ENCODE measurements at places on chromosomes 3 and 15.
A peak's percentile ranks its signal among the peaks of the same experiment; 100 is the strongest.

DNA sequence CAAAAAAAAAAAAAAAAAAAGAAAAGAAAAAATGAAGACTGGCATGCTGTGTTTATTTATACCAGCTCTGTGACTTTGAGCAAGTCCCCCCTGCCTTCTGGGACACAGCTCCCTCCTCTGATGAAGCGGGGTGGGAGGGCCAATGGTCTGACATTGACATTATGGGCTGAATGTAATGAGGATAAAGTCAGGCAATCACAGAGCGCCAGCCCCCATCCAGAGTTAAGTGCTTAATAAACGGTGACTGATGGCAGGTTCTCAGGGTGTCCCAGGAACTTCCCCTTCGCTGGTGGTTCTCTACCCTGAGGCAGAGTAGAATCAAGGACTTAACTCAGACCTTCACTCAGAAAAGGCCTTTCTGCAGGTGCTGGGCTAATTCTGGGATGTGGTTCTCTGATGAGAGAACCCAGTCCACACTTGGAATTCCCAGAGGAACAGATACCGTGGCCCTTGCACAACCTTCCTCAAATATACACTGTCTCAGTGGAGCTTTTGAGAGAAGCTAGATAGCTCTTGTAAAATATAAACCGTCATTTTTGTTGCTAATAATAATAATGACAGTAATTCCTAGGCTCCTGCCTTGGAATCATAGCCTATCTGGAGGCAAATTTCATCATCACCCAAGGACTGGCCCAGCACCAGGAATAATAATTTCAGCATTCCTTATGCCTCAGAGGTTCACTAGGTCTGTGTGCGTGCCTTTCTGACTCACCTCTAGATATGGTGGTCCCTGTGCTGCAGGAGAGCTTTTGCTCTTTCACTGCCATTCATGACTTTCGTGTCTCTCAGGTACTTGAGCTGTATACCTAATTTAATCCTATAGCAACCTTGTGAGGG, 115.8 kb downstream of the RPLP1 start:
- peak; percentile 49 for DNase-seq

DNA sequence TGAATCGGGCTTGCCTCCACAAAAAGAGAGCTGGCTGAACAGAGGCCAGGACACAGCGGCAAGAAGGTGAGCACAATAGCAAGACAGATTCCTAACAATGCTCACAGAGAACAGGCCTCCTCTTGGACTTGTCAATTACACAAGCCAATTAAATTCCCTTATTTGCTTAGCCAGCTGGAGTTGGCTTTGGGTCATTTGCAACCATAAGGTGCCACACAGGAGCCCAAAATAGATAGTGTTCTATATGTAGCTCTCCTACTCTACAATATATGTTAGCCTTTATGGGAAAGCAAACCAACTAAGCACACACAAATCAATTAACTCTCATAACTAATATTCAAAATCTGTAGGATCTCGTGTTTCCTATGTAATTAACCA, 335.6 kb downstream of the FOXP1 start:
- no peak for DNase-seq

GRCh38 chr3:160128056-160128455, 97.2 kb upstream of the C3orf80 start:
- DNase-seq: no peak

DNA sequence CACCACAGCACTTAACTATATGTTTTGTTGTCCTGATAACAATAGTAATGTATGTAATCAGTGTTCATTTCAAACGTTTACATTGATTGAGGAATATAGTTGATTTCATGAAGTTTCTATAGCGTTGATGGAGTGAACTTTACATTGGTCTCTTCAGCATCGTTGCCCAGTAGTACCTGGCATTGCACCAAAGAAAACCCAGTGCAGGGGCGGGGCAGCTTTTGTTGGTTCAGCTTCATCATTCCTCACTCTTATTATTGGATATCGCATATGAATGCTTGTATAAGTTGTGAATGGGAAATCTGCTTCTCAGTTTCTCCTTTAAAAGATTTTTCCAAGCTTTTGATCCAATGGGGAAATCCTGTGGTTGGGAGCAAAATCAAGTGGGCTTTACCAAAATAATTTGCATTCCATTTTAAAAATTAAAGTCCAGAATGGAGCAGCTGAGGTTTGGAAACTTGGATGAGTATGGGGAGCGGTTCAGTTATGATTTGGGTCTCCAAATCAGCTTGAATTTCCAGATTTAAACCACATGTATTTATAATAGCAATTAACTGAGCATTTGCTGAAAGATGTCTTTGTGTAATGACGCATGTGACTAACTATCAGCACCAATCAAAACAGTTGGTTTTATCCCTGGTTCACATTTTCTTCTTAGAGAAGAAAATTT, 213.7 kb downstream of the ALCAM start:
- no peak for DNase-seq

DNA sequence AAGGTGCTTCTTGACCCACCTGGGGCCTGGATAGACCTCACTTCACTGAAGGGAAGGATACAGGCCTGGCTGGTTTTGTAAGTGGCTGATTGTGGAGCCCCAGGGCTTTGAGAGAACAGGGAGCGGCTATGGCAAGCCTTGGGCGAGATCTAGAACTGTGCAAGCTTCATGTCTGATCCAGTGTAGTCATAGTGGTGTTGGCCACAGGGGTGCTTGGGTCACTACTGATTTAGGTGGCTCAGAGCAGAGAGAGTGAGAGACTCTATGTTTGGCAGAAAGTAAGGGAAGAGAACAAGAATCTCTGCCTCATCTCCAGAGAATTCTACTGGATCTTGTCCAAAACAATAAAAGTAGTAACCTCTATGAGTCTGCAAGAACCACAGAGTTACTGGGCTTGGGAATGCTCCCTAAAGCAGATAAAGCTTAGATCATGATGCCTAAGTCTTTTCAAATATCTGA, 394.2 kb upstream of the EPHA3 start:
- peak; percentile 25 for DNase-seq

- no peak for DNase-seq
Measured at GRCh38 chr3:174229916-174230315, 629.2 kb upstream of the NAALADL2 start.

GRCh38 chr3:8730656-8731055, 2.9 kb upstream of the CAV3 start:
- no peak for DNase-seq

- DNase-seq: no peak
Measured at GRCh38 chr3:172655388-172655787, 55.5 kb downstream of the NCEH1 start.

GRCh38 chr3:28743831-28744230, 395.2 kb upstream of the AZI2 start:
- no peak for DNase-seq

DNA sequence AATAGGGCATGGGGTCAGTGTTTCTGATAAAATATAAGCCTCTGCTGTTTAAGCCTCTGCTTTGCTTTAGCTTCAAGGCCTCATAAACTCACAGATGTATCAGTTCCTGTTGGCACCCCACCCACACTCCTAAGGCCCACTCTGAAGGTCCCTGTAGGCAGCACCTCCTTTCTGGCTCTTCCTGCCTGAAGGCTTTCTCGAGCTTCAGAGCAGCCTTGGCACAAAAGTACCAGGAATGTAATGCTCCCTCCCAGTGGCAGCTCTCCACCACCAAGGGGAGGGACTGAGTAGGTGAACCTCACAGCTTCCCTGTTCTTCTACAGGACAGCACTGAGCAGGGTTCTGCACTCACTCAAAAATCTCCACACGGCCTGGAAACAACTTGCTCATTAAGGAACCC, 102.2 kb downstream of the ABHD5 start:
- peak; percentile 4 for DNase-seq

GRCh38 chr3:65678516-65678915, 360.2 kb downstream of the MAGI1 start:
- no peak for DNase-seq

DNA sequence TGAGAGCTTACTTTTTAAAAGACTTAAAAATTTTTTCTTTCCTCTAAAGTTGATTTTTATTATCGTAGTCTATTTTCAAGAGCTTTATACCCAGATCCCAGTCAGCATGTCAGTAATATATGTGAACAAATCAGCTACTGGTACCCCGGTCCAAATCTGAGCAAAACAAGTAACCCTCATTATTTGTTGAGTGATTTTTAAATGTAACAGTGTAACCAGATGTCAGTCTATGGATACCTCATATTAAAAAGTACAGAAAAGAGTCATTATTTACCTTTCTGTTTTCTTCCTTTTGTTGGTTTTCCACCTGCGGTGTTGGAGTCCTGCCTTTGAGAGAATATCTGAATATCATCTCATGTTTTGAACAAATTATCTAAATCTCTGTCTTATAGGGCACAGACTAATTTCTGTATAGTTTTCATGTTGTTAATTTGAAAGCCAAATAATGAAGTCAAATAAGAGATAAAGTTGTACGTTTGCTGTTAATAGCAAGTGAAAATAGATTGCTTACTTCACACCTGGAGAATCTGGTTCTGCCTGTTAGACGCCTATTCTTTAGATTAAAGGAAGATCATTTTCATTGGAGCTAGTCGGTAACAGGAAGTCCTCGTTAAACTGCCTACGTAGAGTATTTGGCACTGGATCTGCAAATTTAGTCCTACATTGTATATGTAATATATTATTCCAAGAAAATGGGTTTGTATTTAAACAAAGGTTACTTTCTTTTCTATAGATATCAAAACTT, at the start of gene STX19:
Gene STX19, minus strand, starts transcription at position 505 of the 745 bp plus-strand sequence. CDS start 13,328 bp downstream, outside the sequence.
- no peak for DNase-seq

GRCh38 chr3:189776149-189776824, 145.1 kb downstream of the TP63 start:
- DNase-seq: no peak

GRCh38 chr3:189625071-189625470, 6.1 kb upstream of the TP63 start:
- DNase-seq: no peak

- no peak for DNase-seq
Measured at GRCh38 chr15:48996276-48996675, 32.6 kb upstream of the SHC4 start.

DNA sequence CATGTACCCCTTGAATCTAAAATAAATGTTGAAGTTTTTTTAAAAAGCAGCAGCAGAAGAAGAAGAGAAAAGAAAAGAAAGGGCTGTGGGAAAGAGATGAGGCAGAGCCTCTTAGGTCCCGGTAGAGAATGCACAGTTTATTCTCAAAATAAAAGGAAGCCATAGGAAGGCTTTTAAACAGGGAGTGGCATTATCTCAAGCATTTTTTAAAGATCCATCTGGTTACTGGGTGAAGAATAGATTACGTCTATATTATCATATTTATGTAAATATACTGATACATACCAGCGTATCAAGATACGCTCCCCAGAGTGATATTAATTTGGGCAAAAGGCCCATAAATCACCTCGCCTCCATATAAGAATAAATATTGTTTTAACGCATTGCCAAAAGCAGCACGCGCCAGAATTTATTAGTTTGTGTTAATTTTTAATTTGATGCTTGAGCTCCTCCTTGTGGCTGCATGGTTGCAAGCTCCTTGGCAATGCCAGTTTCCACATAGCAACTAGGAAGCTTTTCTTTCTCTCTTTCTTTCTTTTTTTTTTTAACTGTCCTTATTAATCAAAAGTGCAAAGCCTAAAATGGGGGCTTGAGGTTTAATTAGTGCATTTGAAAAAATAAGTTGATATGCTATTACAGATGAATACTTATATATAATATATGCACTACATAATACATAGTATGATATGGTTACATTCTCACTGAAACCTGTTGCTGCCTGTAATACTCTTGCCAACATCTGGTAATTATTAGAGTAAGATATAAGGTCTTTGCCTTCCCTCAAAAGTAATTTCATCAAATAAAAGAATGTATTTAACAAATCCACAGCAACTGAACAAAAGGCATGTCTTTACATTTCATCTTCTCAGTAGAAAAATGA, 242.8 kb upstream of the UBE2E2 start:
- peak; percentile 16 for DNase-seq

- DNase-seq: no peak
Measured at GRCh38 chr3:150828261-150828660, 65.3 kb upstream of the SIAH2 start.

- no peak for DNase-seq
Measured at GRCh38 chr3:158165730-158166129, 55.8 kb downstream of the RSRC1 start.

GRCh38 chr15:78415284-78415683, 22.7 kb upstream of the IREB2 start:
- peak; percentile 41 for DNase-seq

- DNase-seq: no peak
Measured at GRCh38 chr3:67030785-67031740, 33.0 kb downstream of the KBTBD8 start.

GRCh38 chr3:49238274-49239127, 38.5 kb downstream of the C3orf62 start:
- no peak for DNase-seq

- DNase-seq: peak; percentile 57
Measured at GRCh38 chr3:9347081-9347480, 15.8 kb upstream of the THUMPD3 start.

- peak; percentile 8 for DNase-seq
Measured at GRCh38 chr15:30023798-30024295, 58.9 kb upstream of the GOLGA8J start.

GRCh38 chr3:89025185-89025584, 82.2 kb upstream of the EPHA3 start:
- DNase-seq: no peak

- no peak for DNase-seq
Measured at GRCh38 chr3:100402891-100403290, 1.6 kb downstream of the LNP1 start.

All from HFFc6 (cell line).